ENCODE measurements at places on chromosomes 1 and 21.

DNA sequence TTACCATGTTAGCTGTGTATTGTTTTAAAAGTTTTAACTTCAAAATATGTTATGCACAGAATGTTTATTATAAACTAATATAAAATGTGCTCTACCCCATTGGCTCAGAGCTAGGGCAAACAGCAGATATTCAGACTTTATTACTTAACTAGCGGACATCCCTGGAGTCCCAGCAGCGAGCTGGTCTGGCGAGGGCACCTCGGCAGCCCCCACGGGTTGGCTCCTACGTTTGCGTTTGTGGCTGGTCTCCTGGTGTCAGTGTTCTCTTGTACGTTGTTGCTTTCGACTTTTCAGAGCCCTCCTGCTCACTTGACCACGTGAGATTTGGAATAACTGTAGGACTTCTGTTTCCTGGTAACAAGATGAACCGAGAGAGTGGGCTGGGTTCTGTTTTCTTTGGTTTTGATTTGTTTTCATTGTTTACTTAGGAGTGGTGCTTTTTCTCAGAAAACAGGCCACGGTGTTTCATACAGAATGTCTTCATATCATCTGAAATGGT, 44.5 kb downstream of the CBS start:
- no peak for DNase-seq

GRCh38 chr1:30010506-30011106, 712.8 kb downstream of the MATN1 start:
- no peak for DNase-seq

DNA sequence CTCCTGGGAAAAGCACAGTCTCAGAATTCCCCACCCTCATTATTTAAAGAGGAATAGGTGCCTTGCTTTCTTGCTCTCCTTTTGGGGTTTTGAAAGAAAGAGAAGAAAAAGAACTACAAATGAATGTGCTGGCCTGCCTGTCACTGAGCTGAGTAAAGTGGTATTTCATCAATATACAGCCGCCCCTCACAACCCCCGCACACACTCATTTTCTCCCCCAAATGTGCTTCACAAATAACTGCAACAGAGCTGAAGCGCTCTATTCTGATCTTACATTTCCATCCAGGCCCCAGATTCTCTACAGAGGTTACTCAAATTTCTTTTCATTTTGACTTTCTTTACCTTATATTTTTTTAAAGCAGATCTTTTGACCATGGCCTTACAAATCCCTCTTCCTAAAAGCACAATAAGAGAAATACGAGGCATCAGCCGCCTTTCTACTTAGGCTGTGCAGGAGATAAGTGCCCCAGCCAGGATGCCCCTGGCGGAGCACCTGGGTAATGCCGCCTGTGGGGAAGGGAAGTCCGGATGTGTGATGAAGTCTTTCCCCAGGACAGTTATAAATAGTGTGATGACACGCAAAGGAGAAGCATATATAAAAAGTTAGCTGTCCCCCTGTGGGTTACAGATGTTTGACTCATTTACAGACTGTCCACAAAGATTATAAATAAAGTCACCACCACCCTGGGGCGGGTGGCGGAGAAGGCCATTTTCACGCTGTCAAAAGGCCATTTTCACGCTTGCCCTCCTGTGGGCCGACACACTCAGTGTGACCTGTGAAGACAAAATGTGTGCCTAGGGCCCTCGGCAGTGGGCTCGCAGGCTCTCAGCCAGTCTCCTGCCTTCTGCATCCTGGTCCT, 6.5 kb downstream of the KCNN3 start:
- no peak for DNase-seq

DNA sequence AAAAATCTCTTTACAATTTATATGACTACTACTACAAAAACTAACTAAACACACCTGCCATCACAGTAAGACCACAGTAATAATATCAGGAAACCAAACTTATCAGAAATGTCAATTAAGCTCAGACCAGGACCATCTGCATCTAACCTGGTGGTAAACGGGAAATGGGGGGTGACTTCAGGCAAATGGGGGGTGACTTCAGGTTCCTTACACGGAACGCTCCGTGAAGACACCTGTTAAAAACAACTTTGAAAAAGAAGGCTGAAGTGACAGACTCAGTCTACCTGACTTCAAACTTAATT, 15.8 kb downstream of the PRDM15 start:
- no peak for DNase-seq

GRCh38 chr1:115113766-115114165, 24.5 kb upstream of the TSPAN2 start:
- DNase-seq = no peak

DNA sequence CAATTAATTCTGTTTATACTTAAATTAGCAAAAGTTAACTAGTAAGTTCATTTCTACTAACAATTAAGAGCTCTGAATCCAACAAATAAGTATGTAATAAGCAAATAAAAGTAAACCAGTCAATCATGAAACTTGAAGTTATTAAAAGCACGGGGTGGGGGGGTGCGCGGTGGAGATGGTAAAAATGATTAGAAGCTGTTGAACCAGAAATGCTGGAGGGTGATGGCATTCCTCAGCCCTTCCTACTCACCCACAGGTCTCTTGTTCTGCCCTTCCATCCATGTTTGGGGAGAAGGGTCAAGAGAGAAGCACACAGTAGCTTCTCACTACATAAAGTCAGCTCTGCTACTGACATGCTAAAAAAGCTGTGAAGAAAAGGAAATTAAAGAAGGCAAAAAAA, 63.5 kb downstream of the AKT3 start:
- DNase-seq = no peak

GRCh38 chr1:29156543-29157268, 25.0 kb downstream of the SRSF4 start:
- no peak for DNase-seq

DNA sequence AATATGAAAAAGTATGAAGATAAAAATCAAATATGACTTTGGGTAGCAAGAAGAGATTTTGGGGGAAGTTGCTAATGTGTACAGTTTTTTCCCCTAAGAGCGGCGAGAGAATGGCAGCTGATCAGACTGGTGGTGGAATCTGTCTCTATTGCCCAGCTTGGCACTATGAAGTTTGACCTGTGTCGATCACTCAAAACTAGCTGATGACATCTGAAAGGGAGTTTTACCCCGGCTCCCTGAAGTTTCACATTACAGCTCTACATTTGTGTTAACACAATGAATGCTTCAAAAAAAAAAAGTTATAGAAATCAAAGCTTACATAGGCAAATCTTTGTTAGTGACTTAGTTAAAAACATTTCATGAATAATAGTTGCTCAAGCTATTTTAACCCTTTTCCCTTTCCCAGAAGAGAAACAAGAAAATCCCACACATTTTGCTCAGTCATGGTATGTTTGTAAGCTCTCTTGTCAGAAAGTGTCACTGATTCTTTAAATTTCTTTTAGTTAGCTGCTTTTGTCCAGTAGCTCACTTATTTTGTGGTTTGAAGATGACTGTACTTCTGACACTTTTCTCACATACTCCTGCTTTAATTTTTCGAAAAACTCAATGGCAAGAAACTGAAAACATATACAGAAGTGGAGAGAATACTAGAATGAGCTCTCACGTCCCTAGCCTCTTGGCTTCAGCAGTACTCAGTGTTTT, 41.3 kb downstream of the DYRK1A start:
- no peak for DNase-seq

GRCh38 chr21:29737186-29737585, 202.6 kb downstream of the GRIK1 start:
- no peak for DNase-seq

- no peak for DNase-seq
Observed at GRCh38 chr1:226787071-226787470, 48.0 kb upstream of the ITPKB start.

GRCh38 chr1:152084853-152085252, 4.0 kb downstream of the TCHHL1 start:
- no peak for DNase-seq

GRCh38 chr1:13618483-13618882, 34.9 kb downstream of the PDPN start:
- DNase-seq = no peak

DNA sequence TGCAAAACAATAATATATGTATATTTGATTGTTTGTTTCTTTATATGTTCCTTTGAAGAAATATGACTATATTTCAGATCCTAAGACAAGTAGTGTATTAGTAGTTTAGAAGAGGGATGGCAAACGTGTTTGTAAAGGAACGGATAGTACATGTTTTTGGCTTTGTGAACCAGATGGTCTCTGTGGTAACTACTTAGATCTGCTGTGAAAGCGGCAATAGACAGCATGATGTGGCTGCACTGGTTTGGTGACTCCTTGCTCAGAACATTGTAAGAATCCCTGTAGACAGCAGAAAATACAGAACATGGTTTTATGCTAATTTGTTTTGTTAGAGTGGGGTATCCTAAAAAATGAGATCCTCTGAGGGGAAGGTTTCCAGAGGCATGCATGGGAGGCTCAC, 3.1 kb downstream of the ACADM start:
- no peak for DNase-seq

DNA sequence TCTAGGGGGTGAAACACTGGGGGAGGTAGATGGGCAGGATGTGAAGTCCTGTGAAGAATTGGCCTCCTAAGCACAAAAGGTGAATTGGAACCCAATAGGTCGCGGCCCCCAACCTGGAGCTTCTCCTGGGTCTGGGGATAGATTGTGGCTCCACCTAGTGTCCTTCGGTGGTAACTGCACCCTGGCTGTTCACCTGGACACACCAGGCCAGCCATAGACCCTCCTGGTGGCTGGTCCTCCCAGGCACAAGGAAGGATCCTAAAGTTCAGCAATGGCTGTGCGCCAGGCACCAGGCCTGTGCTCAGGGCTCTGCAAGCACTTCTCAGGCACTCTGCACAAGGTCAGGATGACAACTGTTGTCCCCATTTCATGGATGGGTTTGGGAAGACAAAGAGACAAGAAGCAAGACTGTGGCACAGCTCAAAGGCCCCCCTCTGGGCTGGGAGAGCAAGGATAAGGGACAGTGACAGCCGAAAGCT, 13.5 kb downstream of the ESPN start:
- peak; percentile 45 for DNase-seq

DNA sequence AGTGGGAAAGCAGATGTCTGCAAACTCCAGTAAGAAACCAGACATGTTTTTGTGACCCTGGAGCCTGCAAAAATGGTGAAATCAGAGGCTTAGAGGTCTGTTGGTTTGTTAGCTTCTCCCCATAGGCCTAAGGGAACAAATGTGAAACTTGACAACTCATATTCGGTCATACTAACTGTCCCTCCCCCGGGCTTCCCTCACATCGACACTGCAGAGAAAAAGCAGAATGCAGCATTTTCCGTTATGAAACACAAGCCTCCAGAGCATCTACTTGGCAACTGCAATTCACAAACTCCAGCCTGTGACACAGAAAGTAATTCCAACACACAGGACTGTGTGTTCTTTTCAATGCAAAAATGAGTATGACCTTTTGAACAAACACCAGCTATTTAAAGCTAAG, 3.7 kb downstream of the KCNA2 start:
- DNase-seq = no peak

- no peak for DNase-seq
Observed at GRCh38 chr1:153633161-153633753, 609 bp upstream of the CHTOP start.

- no peak for DNase-seq
Observed at GRCh38 chr1:149963358-149963757, 26.7 kb upstream of the MTMR11 start.

DNA sequence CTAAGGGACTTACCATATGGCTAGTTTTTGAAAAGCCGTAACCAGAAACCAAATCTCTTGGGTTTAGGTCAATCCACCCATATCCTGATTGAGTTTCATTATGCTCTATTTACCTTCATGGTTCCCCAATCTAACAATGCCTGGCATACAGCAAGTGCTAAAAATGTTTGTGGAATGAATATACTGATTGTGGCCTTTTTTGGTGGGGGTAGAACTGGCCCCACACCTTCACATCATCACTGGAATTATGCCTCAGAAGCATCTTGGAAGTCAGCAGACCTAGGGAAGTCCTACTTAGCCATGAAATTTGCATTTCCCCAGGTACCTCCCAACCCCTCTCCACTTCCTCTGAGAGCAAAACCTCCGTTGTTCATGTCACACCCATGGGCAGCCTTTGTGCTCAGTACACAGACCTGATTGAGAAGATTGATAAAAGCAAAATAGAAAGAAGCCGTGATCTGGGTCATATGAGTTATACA, 17.8 kb upstream of the SLAMF1 start:
- DNase-seq = no peak

DNA sequence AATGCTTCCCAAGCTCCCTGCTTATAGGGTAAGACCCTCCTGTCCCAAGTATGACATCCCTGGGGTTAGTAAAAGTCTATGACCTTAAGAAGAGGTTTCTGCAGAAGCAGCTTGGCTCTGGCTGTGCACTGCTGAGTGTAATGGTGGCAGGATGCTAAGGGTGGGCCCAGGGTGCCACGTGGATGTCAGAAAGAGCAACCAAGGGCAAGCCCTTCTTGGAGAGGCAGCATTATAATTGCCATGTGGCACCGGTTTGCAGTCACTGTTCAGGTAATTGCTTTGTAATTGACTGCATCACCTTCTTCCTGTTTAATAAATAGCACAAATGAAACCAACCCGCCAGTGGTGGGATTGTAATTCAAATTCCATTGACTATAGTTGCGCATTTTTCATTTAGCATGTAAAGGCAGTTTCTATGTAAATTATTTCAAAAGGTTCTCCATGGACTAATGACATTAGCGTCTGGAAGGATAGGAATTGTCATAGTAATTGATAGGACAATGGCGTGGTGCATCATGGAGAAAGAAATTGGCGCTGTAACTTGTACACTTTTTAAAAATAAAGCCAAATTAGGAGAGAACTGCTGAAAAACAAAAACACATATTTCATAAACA, 490.6 kb upstream of the VAMP3 start:
- DNase-seq = no peak

DNA sequence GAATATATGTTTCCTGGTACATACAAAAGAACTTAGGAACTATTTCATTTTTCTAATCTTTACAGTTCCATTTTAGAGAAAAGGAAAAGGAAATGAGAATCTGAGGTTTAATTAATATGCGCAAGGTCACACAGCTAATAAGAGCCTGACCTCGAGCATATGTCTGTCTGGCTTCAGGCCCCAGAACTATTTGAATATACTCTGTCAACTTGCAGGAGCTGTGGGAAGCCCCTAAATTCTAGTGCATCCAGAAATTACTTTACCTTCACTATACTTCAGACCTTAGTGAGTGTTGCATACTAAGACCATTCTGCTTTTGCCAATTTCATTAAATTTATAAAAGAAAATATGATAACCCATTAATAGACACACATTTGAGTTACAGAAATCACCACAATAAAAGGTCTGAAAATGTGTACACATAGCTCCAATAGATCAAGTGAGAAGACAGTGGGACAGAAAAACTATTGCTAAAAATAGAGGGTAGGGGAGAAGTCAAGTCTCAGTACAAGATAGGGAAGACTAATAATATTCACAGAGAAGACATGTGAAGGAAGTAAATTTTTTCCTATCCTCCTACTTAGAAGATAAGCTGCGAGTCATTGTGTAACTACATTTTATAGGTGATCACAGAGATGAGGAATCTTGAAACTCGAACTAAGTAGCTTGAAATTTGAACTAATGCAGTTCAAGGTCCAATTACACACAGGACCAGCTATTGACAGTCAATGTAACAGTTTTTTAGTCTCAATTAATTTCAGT, 3.8 kb downstream of the RGS13 start:
- no peak for DNase-seq

- no peak for DNase-seq
Observed at GRCh38 chr1:73359001-73359400, 839.0 kb downstream of the LRRIQ3 start.

- no peak for DNase-seq
Observed at GRCh38 chr1:172287208-172287607, 133.3 kb upstream of the C1orf105 start.

GRCh38 chr1:87149241-87150041, 179.2 kb upstream of the LMO4 start:
- no peak for DNase-seq
